ENCODE measurements at places on chromosomes 16 and 17.
A peak's percentile ranks its signal among the peaks of the same experiment; 100 is the strongest.

GRCh38 chr16:28554634-28555423 lies 1.1 kb downstream of the SGF29 start:
- DNase-seq = no peak

DNA sequence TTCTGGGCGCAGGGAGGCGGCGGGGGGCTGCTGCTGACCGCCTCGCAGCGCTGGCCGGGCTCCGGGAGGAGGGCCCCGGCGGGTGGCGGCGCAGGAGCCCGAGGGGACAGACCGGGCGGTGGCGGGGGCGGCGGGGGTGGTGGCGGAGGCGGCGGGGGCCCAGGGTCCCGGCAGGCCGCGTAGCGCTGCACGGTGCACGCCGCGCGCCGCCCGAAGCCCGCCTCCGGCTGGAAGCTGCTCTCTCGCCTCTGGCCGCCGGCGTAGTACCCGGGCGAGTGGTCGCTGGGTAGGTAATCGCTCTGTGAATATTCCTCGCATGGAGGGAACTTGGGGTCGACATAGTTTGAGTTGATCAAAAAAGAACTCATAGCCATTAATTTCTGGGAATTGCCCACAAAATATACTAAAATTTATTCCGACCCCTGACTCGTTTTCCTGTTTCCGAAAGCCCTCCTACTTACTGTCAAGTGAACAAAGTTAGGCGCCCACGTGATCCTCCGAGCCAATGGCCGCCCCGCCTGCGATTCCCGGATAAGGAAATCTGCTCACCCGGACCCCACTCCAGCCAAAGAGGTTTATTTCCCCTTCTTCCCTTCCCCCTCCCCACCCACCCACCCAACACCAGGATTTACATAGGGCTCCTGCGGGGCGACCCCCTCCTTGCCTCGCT lies at the start of gene HOXB4:
HOXB4 (minus strand) TSS at position 405 of the 670 bp plus-strand sequence; CDS start at position 374, 31 bp downstream.
- no peak for DNase-seq

DNA sequence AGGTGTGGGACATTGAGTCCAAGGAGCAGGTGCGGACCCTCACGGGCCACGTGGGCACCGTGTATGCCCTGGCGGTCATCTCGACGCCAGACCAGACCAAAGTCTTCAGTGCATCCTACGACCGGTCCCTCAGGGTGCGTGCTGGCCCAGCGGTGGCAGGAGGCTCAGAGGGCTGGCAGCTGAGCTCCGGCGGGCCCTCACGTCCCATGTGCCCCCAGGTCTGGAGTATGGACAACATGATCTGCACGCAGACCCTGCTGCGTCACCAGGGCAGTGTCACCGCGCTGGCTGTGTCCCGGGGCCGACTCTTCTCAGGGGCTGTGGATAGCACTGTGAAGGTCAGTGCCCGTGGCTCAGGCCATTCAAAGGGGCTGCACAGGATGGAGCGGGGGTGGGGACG lies 20.4 kb downstream of the CASKIN1 start:
- no peak for DNase-seq

- no peak for DNase-seq
These were observed 4.2 kb upstream of the ARL2BP start for GRCh38 chr16:57240851-57241250.

DNA sequence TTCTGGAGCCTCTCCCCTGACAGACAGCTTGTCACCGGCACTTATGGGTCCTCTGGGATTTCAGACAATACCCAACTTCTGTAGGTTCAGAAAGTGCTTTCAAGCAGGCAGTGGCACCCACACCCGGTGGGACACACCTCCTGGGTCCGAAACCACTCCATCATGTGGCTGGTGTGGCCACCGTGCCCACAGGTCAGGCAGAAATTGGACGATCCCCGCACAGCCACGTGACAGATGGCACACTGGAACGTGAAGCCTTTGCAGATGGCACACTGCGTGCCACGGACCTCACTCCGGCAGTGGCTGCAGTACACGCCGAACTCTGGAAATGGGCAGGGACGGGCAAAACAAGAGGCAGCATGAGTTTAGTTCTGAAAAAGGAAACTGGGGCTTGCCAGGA lies 99.5 kb upstream of the FA2H start:
- DNase-seq = no peak

GRCh38 chr17:83065660-83066542 lies 13.5 kb upstream of the METRNL start:
- no peak for DNase-seq

- no peak for DNase-seq
These were observed 61.2 kb downstream of the MYH11 start for GRCh38 chr16:15795615-15796014.

- DNase-seq = no peak
These were observed 84.5 kb downstream of the ABR start for GRCh38 chr17:1095090-1095852.

GRCh38 chr16:71540-72401 lies 660 bp downstream of the RHBDF1 start:
- peak; percentile 90 for DNase-seq

DNA sequence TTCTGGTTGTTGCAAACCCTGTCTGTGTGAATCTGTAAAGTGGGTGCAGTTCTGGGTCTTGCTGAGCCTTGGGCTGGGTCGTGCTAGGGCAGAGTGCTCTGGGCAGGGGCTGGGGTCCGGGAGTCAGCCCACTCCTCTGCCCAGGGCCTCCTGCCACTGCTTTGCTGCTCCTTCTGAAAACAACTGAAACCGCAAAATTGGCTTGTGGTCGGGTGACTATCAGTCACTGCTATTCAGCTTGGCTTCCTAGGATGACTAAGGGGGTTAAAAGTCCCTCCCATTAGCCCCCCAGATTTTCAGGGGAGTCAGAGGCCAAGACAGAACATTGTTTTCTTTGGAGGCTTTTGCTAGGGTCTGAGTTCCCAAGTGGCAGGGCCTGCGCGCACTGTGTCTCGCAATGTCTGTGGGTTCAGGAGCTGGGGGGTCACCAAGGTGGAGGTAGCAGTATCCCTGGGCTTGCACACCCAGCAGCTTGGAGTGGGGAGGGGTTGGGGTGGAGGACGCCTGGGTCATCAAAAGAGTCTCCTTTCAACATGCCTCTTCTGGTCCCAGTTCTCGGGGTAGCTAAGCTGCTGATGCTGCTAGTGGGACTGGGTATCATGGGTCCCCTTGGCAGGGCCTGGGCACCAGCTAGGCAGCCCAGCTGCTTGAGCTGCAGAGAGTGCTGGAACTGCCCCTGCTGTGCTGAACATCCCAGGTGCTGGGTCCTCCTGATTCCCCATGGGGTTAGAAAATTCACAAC lies 13.5 kb upstream of the TBX21 start:
- DNase-seq = peak; percentile 46

GRCh38 chr16:51557670-51558069 lies 406.6 kb upstream of the SALL1 start:
- DNase-seq = no peak

GRCh38 chr16:25614716-25615265 lies 77.0 kb upstream of the HS3ST4 start:
- no peak for DNase-seq

- DNase-seq = no peak
These were observed 43.4 kb downstream of the ENGASE start for GRCh38 chr17:79117905-79118487.

DNA sequence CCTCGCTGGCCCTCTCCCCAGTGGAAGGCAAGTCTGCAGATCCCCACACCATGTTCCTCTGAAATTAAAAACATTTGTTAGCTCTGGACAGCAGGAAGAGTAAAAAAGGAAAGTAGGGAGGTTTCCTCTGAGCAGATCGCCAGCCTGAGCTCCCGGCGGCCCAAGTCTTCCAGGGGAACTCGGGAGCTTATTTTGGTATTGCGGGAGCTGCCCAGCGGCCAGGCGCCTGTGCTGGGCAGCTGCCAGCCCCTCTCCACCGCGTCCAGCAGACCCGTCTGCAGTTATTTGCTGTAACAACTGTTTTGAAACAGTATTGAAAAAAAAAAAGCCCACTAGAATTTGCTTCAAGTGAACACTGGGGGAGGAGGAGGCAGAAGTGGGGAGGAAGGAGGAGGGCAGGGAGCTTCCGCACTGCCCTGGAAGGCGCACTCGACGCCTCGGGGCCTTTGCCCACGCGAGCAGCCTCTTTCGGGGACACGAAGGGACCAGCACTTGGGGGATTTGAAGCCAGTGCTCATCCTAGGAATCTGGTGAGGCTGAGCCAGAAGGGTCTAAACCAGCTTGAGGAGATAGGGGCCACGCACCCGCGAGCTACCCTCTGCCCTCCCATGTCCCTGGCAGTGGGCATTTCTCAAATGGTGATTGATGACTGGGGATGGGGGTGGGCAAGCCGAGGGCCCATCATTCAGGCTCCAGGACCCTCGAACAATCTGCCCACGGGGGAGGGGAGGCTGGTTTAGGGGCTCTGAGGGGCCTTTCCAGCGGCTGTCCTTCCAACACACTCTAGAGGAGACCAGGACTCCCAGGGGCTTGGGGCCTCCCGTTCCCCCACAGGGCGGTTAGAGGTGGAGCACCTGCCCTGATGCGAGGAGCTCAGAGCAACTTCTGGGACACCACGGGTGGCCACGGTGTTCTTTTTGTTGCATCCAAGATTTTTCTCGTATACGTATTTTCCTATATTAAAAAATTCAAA lies 3.0 kb upstream of the BAHCC1 start:
- no peak for DNase-seq

- DNase-seq = peak; percentile 19
These were observed 29.4 kb downstream of the TOM1L2 start for GRCh38 chr17:17942846-17943245.

- DNase-seq = no peak
These were observed 454.5 kb upstream of the HSBP1 start for GRCh38 chr16:83353241-83353640.

DNA sequence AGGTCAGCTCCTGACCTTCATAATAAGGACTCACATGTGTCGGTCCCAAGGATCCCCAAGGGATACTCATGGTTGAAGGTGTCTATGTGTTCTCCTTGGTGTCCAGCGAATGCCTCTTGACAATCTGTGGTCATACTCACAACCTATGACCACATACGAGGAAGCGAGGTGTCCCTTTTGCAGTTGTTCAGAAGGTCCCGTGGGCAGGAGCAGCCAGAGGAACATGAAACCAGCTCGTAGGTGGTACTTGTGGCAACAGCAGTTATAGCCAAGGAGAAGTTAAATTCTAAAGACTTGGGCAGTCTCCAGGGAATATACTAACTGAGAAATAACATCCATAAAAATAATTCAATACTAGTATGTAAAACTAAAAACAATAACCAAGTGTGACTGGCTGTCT lies 685.3 kb downstream of the WWOX start:
- DNase-seq = no peak

DNA sequence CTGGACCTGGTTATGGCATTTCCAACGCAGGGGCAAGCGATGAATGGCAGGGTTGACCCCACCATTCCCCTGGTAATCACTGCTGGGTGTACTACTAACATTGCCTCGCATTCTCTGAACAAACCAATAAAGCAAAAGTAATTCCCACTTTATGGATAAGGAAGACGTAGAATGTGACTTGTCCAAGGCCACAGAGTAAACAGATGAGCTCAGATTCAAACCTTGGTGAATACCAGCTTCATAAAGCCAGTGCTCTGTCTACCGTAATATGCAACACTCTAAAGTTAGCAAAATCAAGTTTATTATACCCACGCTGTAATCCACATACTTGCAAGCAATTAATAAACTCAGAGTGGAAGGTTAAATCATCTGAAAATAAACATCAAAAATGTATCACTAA lies 59.6 kb downstream of the ANKFY1 start:
- no peak for DNase-seq

Data from PC-9 (cell line).